A549 treated with CpdA at 1 μM for 4 hours (cell line): ENCODE measurements at places on chromosomes 7 and 10. TPM values are rescaled to one million over a fixed set of nuclear protein-coding genes. Genes with fewer than 3 reads are reported as not detected.

Gene XRCC2
- 3.9 to 8.3 TPM (median 5.3 TPM) in 5 replicates for total RNA-seq

Gene SPDYE6
- total RNA-seq = not detected in 5 replicates

Gene INMT
- not detected in 5 replicates for total RNA-seq

Gene DKK1
- 302 to 387 TPM (median 332 TPM) in 5 replicates for total RNA-seq

Gene LGI1
- not detected in 5 replicates for total RNA-seq

Gene INA
- total RNA-seq = 22.8 to 32.7 TPM (median 26.1 TPM) in 5 replicates

Gene ALKBH4
- total RNA-seq = 9.0 to 13.3 TPM (median 11.9 TPM) in 5 replicates

Gene ETV1
- total RNA-seq = 2.5 to 3.4 TPM (median 2.7 TPM) in 5 replicates

Gene RPEL1
- 0.06 TPM in 1 of 5 replicates, not detected in the others for total RNA-seq

Gene GARIN1A
- 0.41 to 0.85 TPM (median 0.67 TPM) in 5 replicates for total RNA-seq

Gene SFXN2
- 2.7 to 4.1 TPM (median 3.6 TPM) in 5 replicates for total RNA-seq

Gene DNAJC12
- 56.2 to 75.8 TPM (median 66.0 TPM) in 5 replicates for total RNA-seq

Gene OR13A1
- total RNA-seq = not detected in 5 replicates

Gene ELMO1
- total RNA-seq = 1.4 to 2.5 TPM (median 2.0 TPM) in 5 replicates

Gene FAM180A
- total RNA-seq = 0.06 TPM in 1 of 5 replicates, not detected in the others

Gene SEM1
- total RNA-seq = 329 to 659 TPM (median 362 TPM) in 5 replicates

Gene JCAD
- total RNA-seq = 7.0 to 8.1 TPM (median 7.7 TPM) in 5 replicates

Gene SDK1
- total RNA-seq = 0.34 to 0.86 TPM (median 0.59 TPM) in 5 replicates

Gene ZNF786
- 6.2 to 6.7 TPM (median 6.5 TPM) in 5 replicates for total RNA-seq

Gene TRIM50
- total RNA-seq = not detected in 5 replicates

Gene TAF3
- 7.8 to 9.7 TPM (median 8.6 TPM) in 5 replicates for total RNA-seq

Gene CLRN3
- not detected in 5 replicates for total RNA-seq

Gene FAM25A
- total RNA-seq = 1.1 TPM in 1 of 5 replicates, not detected in the others

Gene GNAI1
- 32.9 to 43.1 TPM (median 36.0 TPM) in 5 replicates for total RNA-seq

Gene PPP1R3A
- total RNA-seq = not detected in 5 replicates

Gene SFRP4
- total RNA-seq = 2.8 to 4.8 TPM (median 3.6 TPM) in 5 replicates

Gene GNGT1
- 0.11 TPM in 1 of 5 replicates, not detected in the others for total RNA-seq

Gene CCDC172
- total RNA-seq = not detected in 5 replicates

Gene ASL
- total RNA-seq = 19.8 to 25.2 TPM (median 20.3 TPM) in 5 replicates

Gene CYP2C18
- 0.07 to 0.14 TPM (median 0.11 TPM) in 4 of 5 replicates, not detected in the other for total RNA-seq

Gene GIMAP7
- not detected in 5 replicates for total RNA-seq

Gene MLXIPL
- 0.78 to 1.7 TPM (median 1.4 TPM) in 5 replicates for total RNA-seq

Gene DAGLB
- total RNA-seq = 20.1 to 27.0 TPM (median 25.1 TPM) in 5 replicates

Gene C10orf62
- 0.12 TPM in 1 of 5 replicates, not detected in the others for total RNA-seq

Gene FAM25G
- total RNA-seq = 1.1 to 2.6 TPM (median 1.4 TPM) in 4 of 5 replicates, not detected in the other

Gene CYP26C1
- not detected in 5 replicates for total RNA-seq

Gene CHAT
- total RNA-seq = not detected in 5 replicates

Gene TCAF2
- 0.16 to 0.36 TPM (median 0.24 TPM) in 5 replicates for total RNA-seq

Gene KCNH2
- 0.40 to 0.52 TPM (median 0.47 TPM) in 5 replicates for total RNA-seq

Gene SMO
- total RNA-seq = 14.3 to 19.3 TPM (median 16.6 TPM) in 5 replicates

Gene SPDYE2B
- not detected in 5 replicates for total RNA-seq
